ENCODE measurements at places on chromosomes 3 and 15. TPM values are rescaled to one million over a fixed set of nuclear protein-coding genes. Genes with fewer than 3 reads are reported as not detected.
A peak's percentile ranks its signal among the peaks of the same experiment; 100 is the strongest.

DUOX2 gene
- polyA plus RNA-seq = 0.37 TPM

SLC22A14 gene
- 0.21 TPM for polyA plus RNA-seq

PP2D1 gene
- not detected for polyA plus RNA-seq

NSUN3 gene
- polyA plus RNA-seq = 8.7 TPM

BLM gene
- 13.2 TPM for polyA plus RNA-seq

KLHL6 gene
- polyA plus RNA-seq = 16.3 TPM

UNC13C gene
- 0.11 TPM for polyA plus RNA-seq

TPRG1 gene
- 3.2 TPM for polyA plus RNA-seq

DNA sequence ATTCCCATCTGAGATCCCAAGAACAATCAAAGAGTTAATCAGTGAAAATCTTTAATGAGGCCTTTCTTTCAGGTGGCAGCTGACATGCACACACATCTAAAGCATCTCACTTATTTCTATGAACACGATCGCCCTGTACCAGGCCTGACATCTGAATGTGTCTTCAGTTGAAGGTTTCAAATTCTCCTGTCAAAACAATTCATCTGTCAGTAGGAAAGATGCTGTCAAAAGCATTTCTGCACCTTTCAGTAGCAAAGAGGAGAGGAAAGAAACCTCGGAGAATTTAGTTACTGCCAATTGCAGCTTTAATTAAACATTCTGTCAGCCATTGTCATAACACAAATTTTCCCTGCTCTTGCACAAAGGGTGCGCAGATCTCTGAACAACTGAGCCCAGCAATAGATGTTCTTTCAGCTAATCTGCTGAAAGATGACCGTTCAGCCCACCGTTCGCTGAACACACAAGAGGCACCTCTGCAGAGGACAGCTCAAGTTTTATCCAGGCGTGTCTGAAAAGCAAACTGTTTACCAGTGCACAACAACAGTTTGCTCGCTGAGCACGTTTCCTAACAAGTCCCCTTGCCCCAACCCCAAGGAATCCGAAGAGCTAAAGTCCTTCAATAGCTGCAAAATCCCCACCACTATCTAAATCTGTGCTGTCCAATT, 34.1 kb downstream of the LRIG1 start:
- H3K4me3 ChIP-seq = no peak overlapping the region
- H3K27me3 ChIP-seq = no peaks in the 10 kb centered on the region
- DNase-seq = no peak
- no peaks in the 10 kb centered on the region for H3K4me1 ChIP-seq
- no peak overlapping the region for H3K27ac ChIP-seq

GRCh38 chr15:34055868-34056595, 17.0 kb upstream of the AVEN start:
- H3K4me3 ChIP-seq = no peak overlapping the region
- DNase-seq = no peak
- H3K36me3 ChIP-seq = no peaks in the 10 kb centered on the region
- H3K27me3 ChIP-seq = no peaks in the 10 kb centered on the region

DNA sequence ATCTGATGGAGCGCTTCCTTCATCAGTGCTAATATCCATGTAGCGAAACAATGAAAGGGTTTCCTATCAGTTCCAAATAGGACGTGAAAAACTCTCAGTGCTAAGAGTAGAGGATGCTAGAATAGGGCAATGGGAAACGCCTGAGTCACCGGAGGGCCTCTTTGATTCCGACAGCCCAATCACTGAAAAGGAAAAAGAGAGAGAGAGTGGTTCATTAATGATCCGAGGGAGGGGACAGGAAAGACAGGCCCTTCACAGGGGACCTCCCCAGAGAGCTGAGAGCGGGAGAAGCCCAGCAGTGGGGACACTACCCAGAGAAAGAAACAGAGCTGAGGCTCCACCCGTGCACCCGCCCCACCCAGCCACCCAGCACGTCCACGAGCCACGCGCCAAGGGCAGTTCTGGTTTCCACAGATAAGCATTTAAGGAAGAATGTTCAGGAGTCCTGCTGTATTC, 76.9 kb downstream of the RPN1 start:
- peaks cover 2% of the 10 kb centered on the region for H3K27me3 ChIP-seq
- DNase-seq = no peak
- H3K4me3 ChIP-seq = no peak overlapping the region
- H3K36me3 ChIP-seq = no peaks in the 10 kb centered on the region
- H3K27ac ChIP-seq = no peak overlapping the region

DNA sequence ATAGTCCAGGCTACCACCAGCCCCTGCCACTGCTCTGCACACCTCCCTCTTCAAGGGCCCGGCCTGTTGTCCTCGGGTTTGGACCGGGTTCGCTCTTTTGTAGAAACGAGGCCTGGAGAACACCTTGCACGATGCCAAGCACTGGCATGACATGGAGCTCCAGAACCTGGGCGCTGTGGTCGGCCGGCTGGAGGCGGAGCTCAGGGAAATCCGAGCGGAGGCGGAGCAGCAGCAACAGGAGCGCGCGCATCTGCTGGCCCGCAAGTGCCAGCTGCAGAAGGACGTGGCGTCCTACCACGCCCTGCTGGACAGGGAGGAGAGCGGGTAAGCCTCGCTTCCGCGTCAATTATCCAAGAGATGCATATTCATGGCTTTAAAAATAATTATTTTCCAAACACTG, 72.4 kb downstream of the BFSP2 start:
- no peaks in the 10 kb centered on the region for H3K36me3 ChIP-seq
- H3K27me3 ChIP-seq = no peaks in the 10 kb centered on the region
- DNase-seq = no peak
- H3K27ac ChIP-seq = no peak overlapping the region
- peaks cover 78% of the 10 kb centered on the region for H3K4me1 ChIP-seq

DNA sequence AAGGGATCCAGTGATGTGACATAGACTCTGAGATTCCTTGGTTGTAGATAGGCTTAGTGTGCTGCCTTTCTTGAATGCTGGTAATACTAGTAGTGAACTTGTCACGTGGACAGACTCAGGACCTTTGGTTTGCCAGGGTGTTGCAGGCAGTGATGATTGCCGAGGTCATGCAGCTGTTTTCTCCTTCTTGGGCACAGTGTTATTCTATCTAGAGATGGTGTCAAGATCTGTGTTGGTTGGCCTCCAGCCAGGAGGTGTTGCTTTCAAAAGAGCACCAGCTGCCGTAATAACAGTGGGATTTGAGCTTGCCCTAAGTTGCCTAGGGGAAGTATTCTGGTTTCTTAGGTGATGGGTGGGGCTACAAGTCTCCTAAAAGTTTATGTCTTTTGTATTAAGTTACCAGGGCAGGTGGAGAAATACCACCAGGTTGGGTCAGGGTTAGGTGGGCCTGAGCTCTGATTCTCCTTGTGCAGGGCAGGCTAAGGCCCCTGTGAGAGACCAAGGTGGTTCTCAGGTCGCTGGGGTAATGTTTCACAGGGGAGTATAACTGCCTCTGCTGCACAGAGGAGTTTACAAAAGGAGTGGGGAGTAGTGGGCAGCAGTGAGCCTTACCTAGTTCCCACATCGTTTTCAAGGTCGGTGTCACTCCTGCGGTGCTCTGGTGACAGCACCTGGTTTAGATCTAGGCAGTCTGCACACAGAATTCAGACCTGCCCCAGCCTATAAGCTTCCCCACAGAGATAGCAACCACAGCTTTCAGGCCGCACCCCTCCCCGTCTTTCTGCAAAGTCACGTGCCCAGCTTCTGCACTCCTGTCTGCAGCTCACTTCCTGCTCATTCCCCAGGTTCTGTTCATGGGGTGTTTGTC, 350.3 kb downstream of the DOCK3 start:
- no peak overlapping the region for H3K4me3 ChIP-seq

GRCh38 chr3:182609575-182610156, 183.6 kb upstream of the ATP11B start:
- no peaks in the 10 kb centered on the region for H3K27me3 ChIP-seq
- no peaks in the 10 kb centered on the region for H3K36me3 ChIP-seq
- H3K27ac ChIP-seq = no peak overlapping the region
- no peak for DNase-seq
- H3K4me1 ChIP-seq = no peaks in the 10 kb centered on the region
- H3K4me3 ChIP-seq = no peak overlapping the region

- DNase-seq = no peak
- peaks cover 30% of the 10 kb centered on the region for H3K4me1 ChIP-seq
- no peaks in the 10 kb centered on the region for H3K36me3 ChIP-seq
- no peak overlapping the region for H3K27ac ChIP-seq
These were observed 148.7 kb downstream of the TPRG1 start for GRCh38 chr3:189320511-189320910.

DNA sequence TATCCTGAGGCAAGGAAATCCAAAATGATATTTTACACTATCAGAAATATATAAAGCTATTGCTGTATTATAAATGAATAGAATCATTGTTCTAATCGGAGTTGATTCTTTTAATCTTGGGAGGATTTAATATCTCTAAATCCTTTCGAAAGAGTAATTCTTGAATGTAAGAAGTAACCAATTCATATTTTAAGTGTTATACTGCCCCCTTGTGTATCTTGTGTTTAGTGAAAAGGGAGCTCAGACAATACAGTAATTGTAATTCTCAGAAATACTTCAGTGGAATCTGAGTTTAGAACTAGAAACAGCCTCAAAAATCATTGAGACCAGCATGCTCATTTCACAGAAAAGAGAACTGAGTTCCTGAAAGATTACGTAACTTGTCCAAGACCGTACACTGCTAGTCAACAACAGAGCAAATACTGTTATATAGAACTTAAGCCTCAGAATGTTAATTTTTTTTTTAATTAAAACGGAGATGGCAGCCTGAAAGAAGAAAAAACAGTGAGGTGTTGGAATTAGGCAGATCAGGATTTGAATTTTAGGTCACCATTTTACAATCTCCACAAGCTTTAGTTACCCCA, 42.9 kb downstream of the PLCH1 start:
- no peak overlapping the region for H3K4me3 ChIP-seq
- no peaks in the 10 kb centered on the region for H3K36me3 ChIP-seq
- peak; percentile 45 for DNase-seq
- H3K27ac ChIP-seq = no peak overlapping the region

DNA sequence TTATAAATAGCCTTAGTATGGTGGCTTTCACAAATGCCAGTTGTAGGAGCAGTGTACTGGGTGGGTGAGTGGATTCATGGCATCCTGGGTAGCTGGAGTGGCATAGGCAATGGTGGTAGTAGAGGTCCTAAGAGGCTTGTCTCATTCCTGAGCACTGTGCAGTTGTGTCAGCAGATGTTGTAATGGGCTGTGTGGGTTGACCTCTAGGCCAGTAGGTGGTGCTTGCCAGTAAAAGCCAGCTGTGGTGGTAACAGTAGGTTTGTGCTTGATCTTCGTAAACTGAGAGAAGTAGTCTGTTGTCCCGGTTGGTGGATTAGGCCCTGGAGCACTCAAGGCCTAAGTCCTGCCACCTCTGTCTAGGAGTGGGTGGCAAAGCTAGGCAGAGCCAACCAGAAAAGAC, 149.7 kb upstream of the SUCLG2 start:
- no peak for DNase-seq
- no peaks in the 10 kb centered on the region for H3K4me1 ChIP-seq
- H3K27me3 ChIP-seq = no peaks in the 10 kb centered on the region
- H3K27ac ChIP-seq = no peak overlapping the region

GRCh38 chr3:7695049-7695448, 806.6 kb upstream of the LMCD1 start:
- no peaks in the 10 kb centered on the region for H3K36me3 ChIP-seq
- no peak overlapping the region for H3K27ac ChIP-seq
- no peak overlapping the region for H3K4me3 ChIP-seq
- no peaks in the 10 kb centered on the region for H3K27me3 ChIP-seq
- DNase-seq = no peak

GRCh38 chr3:4906107-4906621, 73.1 kb upstream of the BHLHE40 start:
- no peak overlapping the region for H3K27ac ChIP-seq
- no peaks in the 10 kb centered on the region for H3K27me3 ChIP-seq
- H3K36me3 ChIP-seq = no peaks in the 10 kb centered on the region
- H3K4me3 ChIP-seq = no peak overlapping the region
- peaks cover 24% of the 10 kb centered on the region for H3K4me1 ChIP-seq

- H3K27me3 ChIP-seq = no peaks in the 10 kb centered on the region
- H3K36me3 ChIP-seq = no peaks in the 10 kb centered on the region
- peak overlapping the region; percentile 26 for H3K4me3 ChIP-seq
- H3K27ac ChIP-seq = no peak overlapping the region
These were observed 62.8 kb downstream of the PEX5L start for GRCh38 chr3:179973931-179974361.

DNA sequence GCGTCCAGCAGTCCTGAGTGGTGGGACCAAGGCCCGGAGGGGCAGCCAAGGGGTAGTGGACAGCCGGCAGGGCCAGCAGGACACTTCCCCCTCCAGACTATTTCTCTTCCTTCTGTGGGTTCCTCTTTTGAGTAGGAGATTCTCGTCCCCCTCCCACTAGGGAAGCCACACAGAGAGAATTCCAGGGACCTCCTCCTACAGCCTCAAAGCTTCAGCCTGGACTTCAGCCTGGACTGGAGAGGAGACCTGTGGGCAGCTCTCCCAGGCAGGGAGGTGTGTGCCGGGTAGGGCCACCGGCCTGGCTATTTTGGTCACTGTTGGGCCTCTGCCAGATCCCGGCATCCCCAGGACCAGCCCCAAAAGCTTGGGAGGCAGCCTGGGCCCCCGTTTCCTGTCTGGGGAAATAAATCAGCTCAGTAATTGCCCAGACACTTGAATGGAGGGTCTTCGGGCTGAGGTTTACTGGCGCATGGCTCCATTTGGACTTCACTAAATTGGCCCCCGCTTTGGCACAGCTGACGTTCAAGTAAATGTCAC, 1.3 kb downstream of the SLC6A6 start:
- no peak for DNase-seq
- H3K36me3 ChIP-seq = no peaks in the 10 kb centered on the region
- H3K27ac ChIP-seq = no peak overlapping the region
- no peaks in the 10 kb centered on the region for H3K27me3 ChIP-seq
- peak overlapping the region; percentile 71 for H3K4me3 ChIP-seq
